ENCODE measurements at places on chromosomes 1 and 21.

GRCh38 chr1:243748706-243749283, 101.2 kb downstream of the AKT3 start:
- DNase-seq, result no peak

GRCh38 chr1:67853704-67854103, 20.4 kb upstream of the GNG12 start:
- no peak for DNase-seq

GRCh38 chr1:2231532-2232254, 3.6 kb downstream of the SKI start:
- no peak for DNase-seq

GRCh38 chr21:42094811-42095210, 23.7 kb downstream of the UMODL1 start:
- no peak for DNase-seq

- DNase-seq, result no peak
Measured at GRCh38 chr1:101241485-101242225, 4.8 kb downstream of the S1PR1 start.

GRCh38 chr1:202656057-202656456, 54.2 kb downstream of the SYT2 start:
- DNase-seq, result no peak

DNA sequence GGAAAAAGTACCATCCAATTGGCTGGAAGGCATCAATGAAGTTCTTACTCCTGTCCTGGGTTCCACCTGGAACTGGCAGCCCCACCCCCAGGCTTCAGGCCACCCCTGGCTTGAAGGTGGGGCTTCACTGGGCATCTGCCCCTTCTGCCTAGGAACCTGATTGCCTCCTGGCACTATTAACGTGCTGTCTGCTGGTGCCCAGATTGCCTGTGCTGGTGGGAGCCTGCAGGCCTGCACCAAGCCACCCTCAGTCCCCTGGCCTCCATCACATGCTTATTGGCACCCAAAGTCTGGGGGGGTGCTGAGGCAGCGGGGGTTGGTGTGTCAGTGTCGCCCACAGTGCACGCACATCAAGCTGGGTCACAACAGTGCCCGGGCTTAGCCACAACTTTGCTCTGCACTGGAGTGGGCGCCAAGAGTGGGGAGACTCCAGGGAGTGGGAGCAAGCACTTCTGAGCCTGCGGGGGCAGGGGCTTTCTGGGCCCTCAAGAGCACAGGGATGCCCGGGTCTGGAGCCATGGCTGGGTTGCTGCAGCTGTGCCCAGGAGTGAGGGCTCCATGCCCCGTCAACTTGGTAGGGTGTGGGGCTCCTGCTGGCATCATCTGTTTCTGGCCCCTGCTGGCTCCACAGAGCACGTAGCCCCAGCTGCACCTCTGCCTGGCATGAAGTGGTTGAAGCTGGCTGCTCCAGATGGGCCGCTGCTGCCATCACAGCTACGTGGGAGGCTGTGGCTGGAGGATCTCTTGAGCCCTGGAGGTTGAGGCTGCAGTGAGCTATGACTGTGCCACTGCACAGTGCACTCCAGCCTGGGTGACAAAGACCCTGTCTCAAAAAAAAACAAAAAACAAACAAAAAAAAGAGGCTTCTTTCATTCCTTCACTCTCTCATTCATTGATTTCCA, 4.1 kb upstream of the LSM10 start:
- no peak for DNase-seq

GRCh38 chr1:26084091-26084561, 16.7 kb upstream of the TRIM63 start:
- DNase-seq, result no peak

- no peak for DNase-seq
Measured at GRCh38 chr1:112868191-112868590, 87.8 kb downstream of the SLC16A1 start.

GRCh38 chr1:6030132-6030531, 15.6 kb upstream of the KCNAB2 start:
- no peak for DNase-seq

GRCh38 chr1:29417971-29418370, 181.6 kb downstream of the PTPRU start:
- DNase-seq, result no peak

DNA sequence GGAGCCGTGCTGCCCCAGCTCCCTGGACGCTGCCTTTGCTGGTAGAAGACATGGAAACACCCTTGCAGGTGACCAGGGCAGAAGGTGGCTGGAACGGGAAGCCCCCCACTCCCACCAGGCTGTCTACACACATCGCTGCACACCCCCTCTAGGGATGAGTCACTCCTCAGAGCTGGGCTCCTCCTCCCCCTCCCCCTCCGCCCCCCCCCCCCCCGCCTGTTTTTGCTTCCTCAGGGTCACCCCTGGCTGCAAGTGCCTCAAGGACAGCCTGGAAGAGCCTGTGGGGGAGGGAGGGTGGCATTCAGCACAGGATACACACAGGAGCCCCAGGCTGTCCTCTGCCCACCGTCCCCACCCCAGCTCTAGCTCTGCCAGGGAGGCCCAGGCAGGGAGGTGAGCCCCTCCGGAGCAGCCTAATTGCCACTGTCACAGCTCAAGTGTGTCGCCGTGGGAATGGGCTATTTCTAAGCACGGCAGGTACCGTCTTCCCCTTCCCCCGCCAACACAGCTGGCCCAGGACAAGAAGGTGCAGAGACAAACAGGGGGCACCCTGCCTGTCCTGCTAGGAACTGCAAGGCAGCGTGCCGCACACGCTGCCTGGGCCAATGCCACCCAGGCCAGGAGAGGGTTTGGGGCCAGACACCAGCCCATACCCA, 2.5 kb downstream of the FNDC10 start:
- DNase-seq, result no peak

DNA sequence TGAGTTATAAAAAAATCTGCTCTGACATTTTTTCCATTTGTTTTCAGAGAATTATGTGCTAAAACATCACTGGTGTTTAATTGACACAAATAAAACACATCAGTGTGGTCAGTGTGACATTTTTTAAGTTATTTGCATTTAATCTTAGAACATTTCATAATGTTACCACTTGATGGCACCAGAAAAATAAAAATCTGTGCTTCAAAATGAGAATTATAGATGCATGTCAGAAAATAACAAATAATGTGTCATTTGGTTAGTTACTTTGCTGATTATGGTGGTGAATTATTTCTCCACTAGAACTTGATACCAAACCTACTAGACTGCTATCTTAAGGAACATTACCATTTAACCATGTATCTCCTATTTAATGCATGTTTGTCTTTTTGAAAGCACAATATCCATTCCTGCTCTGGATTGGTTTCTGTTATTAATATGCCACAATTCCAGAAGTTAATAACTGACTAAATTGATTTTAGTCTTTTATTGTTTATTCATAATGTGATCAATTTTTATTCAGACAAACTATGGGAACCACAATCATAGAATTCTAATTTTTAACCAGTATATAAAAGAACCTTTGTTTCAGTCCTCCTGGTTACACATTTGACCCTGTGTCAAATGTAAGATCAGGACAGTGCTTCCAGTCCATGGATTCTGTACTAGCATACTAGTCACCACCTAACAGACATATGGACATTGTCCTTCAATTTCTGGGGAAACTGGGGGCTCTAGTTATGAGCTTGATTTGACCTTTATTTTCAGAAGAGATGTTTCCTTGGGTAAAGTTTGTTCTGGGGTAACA, 81.0 kb downstream of the RPS6KC1 start:
- DNase-seq, result no peak

DNA sequence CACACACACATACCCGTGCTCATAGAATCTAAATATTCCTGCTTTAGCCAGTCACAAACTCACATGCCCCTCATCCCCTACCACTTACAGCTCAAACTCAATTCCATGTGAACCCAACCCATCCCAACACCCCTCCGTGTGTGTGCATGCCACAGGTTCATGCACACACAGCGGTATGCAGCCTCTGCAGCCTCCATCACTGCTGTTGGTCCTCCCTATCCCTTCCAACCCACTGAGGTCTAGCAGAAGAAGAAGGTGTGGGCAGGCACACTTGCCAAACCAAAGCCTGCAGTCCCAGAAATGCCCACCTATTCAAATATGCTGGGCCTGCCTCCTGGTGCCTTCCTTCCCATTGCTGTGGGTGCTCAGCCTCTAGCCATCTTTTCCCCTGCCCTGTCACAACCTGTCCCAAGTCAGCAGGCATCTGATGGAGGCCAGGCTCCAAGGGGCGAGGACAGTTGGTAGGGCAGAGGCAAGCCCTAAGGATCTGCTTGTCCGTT, 26.2 kb downstream of the SLC2A1 start:
- DNase-seq, result no peak

DNA sequence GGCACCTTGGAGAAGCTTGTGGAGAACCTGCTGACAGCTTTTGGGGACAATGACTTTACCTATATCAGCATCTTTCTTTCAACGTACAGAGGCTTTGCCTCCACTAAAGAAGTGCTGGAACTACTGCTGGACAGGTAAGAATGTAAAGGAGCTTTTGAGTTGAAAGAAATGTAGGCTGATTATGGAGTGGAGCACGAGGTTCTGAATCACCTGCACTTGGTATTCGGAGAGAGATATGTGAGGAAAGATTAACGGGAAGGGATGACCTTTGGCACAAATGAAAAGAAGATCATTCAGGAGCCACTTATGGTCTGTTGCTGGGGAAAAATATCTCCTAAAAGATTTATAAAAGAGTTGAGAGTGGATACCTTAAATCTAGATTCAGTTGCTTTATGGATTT, 42.7 kb downstream of the RGL1 start:
- DNase-seq, result no peak

GRCh38 chr1:243269461-243269801, 13.6 kb downstream of the SDCCAG8 start:
- DNase-seq, result no peak

DNA sequence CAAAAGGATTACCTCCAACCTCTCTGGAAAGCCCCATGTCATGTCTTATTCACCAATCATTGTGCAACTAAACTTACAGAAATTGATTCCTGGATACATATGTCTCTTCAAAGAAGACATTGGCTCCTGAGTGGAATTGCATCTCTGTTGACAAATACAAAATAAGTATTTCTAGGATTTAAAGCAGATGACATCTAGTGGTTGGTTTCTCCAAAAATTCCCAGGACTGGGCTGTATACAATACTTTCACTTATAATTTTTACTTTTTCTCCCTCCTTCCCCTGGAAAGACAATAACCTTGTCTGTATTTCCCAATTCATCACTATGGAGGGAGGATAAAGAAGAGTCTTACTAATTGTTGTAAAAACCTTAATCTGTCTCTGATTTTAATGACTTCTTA, 1347.4 kb downstream of the NCAM2 start:
- DNase-seq, result no peak

DNA sequence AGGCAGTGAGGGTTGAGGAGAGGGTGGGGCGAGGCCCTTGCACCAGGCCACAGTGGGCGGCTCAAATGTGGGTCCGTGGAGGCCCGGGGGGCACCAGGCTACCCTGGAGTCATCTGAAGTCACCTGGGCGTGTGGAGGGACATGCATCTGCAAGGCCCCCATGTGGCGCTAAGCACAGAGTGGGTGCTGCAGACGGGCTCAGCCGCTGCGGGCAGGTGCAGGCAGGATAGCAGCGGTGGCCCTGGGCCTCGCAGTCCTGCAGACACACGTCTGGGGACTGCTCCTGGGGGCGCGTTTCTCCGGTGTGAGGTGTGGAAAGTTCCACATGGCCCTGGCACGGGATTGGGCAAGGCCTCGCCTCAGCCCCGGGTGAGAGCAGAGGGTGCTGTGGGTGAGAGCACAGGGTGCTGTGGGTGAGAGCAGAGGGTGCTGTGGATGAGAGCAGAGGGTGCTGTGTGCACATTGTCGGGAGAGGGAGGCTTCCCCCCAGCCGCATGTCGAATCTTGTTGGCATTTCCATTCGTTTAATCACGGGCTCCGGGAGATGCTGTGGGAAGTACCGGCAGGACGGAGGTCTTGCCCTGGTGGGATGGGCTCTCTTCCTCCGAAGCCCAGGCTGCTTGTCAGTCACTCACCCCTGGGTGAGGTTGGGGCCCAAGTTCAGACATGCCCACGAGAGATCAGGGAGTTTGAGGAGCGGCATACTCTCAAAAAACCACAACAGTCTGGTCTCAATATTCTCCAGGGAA, 46.5 kb downstream of the TP73 start:
- no peak for DNase-seq

DNA sequence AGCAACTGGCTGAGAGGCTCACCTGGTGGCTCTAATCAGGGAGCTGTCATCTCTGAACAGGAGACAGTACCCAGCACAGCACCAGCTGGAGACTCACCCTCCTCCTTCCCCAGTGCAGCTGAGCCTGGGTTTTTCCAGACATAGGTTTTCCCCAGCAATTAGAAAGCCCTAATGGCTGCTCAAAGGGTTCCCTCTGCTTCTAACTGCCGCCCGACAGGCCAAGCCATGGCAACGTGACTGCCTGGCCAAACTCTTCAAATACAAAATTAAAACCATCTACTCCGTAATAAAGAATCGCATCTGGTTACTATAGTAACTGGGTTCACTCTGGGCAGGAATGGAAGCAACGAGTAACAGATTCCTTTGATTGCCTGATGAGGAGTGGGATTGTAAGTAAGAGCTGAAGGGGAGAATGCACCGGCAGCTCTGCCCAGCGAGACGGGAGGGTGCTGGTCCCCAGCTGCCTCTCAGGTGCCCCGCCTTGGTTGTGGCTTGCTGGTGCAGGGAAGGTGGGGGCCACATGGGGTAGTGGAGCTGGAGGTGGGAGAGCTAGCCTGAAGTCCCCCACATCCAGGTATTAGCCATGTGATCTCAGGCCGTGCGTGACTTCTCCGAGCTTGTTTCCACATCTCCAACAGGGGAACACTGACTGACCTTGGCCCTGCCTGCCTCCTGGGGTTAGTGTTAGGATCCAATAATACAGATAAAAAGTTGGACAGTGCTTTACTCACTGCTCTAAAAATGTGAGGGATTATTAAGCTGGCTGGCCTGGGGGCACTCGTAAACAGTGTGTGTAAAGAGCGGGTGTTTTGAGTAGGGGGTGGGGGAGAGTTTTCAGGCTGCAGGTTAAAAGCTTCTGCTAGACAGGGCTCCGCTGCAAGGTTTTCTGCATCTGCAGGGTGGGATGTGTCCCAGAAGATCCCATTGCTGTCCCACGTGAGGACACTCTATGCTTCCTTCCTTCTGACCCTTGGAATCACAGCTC, 94.2 kb downstream of the KCNN3 start:
- DNase-seq, result no peak

- peak; percentile 38 for DNase-seq
Measured at GRCh38 chr1:42957880-42958487, 684 bp downstream of the SLC2A1 start.

DNA sequence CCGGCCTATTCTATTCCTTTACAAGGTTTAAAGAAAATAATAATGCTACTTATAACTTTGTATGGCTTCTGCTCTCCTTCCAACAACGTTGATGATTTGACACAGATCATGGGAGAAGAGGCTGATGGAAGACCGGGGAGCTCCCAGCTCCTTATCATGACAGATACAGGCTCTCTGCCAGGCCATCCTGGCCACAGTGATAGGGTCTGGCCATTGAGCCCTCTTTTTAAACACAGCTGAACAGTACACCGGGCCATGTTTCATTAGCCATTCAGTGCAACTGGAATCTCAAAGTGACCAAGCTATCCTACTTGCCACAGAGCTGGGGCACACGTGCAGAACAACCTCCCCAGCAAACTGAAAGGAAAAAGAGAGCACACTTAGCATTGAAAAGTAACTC, 34.9 kb downstream of the DNAJC11 start:
- DNase-seq, result no peak

Measured in stimulated activated CD4-positive, alpha-beta T cell treated with anti-CD3 and anti-CD28 coated beads, Interleukin-1b, Interleukin-23, amount 100 ng/mL, for 24 hours (primary cell).